ENCODE measurements at places on chromosomes 5 and 9.

- DNase-seq = no peak
Measured at GRCh38 chr9:35758475-35759050, 4.5 kb upstream of the MSMP start.

- no peak for DNase-seq
Measured at GRCh38 chr9:125632321-125633115, 74.5 kb downstream of the MAPKAP1 start.

DNA sequence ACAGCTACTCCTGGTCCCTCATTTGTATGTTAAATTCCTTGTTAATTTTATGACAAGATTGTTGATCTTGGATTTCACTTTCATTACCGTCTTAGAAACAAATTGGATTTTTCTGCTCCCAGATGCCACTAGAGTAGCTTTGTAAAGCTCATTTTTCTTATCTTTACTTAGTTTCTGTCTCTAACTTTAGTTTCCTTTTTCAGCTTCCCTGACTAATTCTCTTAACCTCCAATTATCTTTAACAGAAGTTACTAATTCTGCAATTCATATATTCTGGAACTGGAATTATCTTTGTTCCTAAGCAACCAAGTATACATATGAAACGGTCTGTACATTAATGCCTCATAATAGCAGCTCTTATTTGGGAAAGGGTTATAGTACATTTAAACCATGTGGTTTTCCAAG, 16.7 kb downstream of the ITGA1 start:
- no peak for DNase-seq

DNA sequence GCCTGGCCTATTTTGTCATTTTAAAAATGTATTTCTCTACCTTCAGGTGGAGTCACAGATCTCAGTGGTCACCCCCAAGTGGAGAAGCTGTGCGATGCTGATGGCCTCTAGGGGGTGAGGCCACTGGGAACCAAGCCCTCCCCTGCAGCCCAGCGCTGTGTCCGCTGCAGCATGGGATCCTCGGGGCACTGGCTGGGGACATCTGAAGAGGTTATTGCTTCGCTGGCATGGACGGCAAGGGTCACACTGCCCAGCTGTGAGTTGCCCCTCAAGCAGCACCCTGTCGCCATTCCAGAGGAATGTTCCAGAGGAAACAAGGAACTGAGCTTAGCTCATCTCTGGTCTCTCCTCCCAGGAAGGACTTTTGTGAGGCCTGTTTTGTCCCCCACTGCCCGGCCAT, 119.6 kb upstream of the S1PR3 start:
- no peak for DNase-seq

DNA sequence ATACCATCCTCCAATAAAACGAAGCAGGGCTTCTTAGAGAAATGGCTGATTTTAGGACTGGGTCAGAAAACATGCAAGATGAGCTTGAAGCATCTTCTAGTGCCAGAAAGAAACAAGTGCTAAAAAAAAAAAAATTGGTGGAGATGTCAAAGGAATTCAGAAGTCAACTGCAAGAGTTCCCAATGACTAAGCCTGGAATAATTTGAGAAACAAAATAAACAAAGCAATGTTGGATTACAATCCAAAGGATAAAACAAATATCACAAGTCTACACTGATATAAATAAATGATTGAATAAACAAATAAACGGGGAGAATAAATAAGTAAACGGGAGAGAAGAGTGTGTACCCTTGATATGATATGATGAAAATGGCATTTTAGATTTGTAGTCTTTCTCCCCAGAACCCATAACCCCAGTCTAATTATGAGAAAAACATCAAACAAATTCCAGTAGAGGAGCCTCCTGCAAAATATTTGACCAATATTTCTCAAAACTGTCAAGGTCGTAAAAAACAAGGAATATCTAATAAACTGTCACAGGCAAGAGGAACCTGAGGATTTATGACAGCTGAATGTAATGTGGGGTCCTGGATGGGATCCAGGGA, 63.5 kb upstream of the CCL21 start:
- DNase-seq = no peak

DNA sequence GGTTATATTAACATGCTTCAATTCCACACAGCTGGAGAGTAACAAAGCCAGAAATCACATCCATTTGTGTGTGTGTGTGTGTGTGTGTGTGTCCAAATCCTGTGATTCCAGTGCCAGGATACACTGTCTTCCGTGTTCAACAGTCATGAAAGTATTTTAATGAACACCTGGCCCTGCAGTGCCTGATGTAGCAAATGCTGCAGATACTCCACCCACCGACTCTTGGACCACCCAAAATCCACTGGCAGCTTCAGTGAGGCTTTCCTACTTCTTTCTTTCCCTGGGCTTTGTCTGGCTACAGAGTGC, 13.1 kb upstream of the INSYN2B start:
- no peak for DNase-seq

DNA sequence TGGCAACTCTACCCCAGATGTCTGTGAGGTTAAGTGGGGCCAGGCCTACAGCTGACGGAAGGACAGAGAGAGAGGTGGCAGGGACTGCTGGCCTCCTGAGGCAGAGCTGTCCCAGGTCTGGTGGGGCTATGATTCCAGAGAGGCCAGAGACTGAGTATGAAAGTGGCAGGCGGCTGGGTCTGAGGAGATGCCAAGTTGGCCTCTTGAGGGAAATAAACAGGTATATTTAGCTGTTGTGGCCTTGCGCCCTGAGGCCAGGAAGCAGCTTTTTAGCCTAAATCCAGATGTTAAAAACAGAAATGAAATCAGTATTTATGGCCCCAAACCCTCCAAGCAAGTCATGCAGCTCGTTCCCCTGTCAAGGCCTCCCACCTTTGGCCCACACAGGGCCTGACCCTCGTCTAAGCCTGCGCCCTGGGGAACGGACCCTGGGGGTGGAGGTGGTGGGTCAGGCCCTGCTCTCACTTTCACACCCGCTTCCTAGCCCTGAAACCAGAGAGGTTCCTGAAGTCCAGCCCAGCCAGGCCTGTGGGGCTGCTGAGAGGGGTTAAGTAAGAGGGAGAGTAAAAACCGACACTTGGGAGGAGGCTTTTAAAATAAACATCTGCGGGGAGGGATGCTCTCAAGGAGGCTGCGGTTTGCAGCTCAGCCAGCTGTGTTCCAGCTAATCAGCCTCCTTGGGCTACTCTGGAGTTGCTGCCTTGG, 18.7 kb downstream of the PCDHGC5 start:
- no peak for DNase-seq

DNA sequence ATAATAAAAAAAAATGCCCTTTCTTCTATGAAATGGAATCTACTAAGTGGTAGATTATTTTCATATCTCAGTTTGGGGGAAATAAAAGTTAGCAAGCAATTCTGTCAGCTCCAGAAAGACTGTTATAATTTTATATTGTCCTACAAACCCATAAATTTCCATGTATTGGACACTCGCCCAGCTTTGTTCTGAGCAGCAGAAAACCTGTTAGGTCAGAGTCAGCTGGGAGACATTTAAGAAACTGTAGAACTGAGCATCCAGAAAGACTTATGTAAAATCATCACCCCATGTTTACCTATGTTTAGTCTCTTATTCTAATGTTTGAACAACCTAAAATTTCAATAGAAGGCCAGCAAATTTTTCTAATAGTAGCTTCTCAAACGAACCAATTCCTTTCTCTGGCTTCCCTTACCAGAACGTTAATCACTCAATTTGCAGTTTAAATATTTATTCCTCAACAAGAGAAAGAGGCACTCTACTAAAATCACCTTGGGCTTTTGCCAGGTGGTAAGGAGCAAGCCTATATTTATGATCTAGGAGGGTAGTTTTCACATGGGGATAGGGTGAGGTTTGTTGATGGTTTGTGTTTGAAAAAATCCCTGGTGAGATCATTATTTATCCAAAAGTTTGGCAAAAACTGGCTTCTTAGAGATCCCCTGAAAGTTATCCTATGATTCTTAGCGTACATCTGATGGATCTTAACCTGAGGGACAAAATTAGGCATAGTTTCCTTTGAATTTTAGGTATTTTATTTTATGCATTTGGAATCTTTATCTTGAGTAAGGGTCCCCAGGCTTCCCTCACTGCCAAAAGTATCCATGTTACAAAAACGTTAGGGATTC, 34.4 kb downstream of the MACROH2A1 start:
- DNase-seq = no peak

DNA sequence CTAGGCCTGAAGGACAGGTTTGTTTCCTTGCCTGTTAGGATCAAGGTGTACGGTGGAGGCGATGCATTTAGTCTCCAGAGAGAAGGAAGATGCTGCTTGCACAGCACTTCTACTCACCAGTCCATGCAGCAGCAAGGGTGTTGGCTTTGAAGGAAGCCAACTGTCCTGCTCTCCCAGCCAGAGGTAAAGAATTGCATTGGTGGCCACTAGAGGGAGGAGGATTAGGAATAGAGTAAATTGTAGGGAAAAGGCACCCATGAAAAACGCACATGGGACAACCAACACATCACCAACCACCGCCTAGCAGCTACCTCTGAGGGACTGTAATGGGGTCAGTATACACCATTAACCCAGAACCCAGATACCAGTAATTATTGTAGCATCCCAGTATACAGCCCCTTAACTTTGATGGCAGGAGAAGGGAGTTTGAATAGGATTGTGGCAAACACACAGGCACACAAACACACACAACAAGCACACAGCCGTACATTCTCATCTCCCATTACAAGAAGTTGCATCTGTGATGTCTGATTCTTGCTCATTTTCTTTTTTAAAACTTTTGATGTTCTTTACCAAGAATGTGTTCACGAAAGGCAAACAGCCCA, 267.7 kb downstream of the ADAMTS6 start:
- no peak for DNase-seq
